ENCODE measurements at places on chromosomes 11 and 22.
A peak's percentile ranks its signal among the peaks of the same experiment; 100 is the strongest.

DNA sequence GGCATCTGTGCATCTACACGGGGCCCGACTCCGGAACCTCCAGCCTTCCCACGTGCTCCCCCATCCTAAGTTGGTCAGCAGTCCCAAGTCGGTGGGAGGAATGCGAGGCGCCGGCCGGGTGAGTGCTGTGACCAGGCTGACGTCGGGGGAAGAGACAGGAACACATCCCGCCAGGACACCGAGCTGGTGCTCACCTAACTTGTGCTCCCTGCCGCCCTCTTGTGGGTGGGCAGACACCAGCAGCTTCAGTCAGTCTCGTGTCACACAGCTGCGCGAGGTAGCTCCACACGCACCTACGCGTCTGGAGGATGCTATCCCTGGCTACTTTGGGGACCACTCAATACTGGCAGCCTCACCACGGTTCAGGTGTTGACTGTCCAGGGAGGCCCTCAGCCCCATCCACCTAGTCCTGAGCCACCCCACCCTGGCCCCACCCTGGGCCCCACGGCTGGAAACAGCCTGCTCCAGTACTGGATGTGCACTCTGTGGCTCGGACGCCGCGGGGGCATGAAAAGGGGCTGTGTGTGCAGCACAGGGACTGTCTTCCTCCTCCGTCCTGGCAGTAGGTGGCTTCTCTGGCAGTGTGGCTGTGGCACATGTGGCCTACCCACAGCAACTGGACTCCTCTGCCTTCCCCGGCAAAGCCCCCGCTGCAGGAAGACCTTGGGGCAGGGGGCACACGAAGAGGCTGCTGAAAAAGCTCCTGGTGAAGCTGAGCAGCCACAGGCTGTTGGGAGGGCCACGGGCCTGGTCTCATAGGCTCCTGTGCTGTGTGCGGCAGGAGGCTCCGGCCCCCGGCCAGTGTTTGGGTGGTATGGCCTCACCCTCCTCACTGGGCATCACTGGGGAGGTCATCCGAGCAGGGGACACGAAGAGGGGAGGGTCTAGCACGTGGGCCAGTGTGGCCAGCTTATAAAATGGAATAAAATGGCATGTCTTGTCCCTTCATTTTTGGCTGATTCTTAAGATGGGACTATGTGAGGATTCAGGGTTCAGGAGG, 11.2 kb upstream of the BID start:
- peak; percentile 45 for DNase-seq

DNA sequence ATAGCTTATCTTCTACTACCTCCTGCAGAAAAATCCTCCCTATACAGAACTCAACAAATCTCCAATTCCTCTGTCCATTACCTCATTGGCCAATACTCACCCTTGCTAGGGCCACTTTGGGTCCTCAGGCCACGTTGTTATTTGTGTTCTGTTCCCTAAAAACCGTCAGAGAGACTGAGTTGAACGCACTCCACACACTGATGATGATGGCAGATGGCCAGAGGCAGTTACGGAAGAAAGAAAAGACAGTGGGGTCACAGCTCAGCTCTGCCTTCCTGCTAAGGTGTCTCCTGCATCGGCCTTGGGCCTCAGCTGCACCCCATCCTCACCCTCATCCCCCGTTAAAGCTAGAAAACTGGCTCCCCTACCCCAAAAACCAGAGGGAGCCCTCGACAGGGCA, 66.2 kb downstream of the MICAL3 start:
- no peak for DNase-seq

DNA sequence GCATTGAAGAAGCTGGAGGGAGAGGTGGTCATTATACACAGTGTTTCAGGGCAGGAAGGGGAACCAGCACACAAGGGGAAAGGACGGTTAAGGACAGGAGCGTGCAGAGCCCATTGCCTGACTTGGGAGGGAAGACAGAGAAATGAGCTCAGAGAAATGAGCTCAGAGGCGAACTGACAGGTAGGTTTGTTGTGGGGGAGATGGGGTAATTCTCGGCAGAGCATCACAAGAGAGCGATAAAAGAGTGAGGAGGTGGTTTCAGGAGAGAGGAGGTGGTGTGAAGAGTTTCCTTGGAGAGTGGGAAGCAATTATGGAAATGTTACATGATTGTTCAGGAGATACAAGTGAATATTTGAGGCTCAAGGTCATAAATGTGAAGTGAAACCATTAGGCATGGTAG, 61.0 kb downstream of the MRGPRX1 start:
- no peak for DNase-seq

GRCh38 chr22:22218302-22218701, 26.3 kb upstream of the VPREB1 start:
- no peak for DNase-seq

- DNase-seq, result no peak
These were observed 373.7 kb downstream of the METTL15 start for GRCh38 chr11:28481616-28482480.

GRCh38 chr22:45190202-45190872, 26.6 kb downstream of the NUP50 start:
- no peak for DNase-seq

DNA sequence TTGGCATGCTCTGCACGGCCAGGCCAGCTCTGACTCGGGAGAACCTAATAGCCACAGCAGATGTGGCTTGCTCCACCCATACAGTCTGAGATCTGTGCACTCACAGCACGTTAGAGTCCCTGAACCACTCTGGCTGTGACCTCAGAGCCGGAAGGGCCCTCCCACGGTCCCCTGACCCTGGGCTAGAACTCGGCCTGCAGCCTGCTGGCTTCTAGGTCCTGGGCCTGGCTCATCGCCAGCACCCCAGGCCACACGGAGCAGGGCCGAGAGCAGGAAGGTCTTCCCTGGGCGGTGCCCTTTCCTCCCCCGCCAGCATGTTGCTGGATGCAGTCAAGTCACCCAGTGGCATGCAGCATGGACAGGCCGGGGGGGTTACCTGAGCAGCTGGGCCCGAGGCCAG, 35.3 kb upstream of the TTLL12 start:
- no peak for DNase-seq

DNA sequence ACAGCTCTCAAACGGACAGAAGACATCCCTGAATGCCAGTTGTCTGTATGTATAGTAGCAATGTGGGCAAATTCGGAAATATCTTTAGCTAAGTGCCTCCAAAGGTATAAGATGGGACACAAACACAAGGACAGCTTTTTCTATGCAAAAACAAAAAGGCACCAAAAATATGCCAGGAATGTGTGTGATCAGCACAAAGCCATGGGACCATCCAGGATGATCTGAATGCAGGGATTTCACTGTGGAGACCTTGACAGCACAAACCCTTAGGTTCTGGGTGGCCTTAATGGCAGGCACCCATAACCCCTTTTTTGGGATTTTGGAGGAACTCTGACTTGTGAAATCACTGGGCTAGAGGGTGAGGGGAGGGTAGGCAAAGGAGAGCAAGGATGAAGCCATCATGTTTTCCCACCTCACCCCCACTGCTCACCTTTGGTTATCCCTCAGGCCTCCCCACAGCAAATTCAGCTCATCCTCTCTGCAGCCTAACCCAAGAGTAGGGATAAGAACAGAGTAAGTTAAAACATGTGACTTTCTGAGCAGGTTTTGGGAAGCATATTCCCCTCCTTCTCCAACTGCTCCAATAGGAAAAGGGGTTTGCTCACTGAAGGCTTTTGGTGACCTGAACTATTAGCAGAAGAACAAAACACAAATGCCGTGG, 154.6 kb downstream of the SNX19 start:
- DNase-seq, result no peak

DNA sequence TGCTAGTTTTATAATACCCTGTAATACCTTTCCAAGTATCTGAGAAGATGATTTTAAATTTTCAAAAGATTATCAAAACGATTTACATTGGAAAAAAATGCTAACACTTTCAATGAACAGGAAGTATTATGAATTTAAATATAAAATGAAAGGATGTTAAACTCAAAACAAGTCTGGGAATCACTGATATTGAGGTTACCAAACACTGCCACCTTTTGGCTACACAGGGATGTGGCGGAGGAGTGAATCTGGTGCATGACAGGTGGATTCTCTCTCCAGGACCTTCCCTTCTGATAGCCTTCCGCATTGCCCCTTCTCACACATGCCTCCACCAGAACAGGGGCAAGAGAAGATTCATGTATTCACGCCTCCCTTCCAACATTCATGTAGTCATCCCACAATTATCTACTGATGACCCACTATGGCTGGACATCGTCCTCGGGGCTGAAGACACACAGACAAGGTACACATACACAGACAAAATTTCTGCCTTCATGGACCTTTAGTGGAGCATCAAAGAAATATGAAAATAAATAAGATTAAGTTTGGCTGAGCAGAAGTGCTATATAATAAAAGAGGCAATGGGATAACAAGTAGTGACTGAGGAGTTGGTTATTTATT, 34.7 kb downstream of the ATG16L2 start:
- no peak for DNase-seq
